Renal cortex interstitium (tissue), 15 donors: ENCODE measurements at places on chromosomes 1 and 21. TPM values are rescaled to one million over a fixed set of nuclear protein-coding genes. Genes with fewer than 3 reads are reported as not detected.

Gene KRTAP11-1
- polyA plus RNA-seq: not detected

Gene AQP10
- 0.09 TPM for polyA plus RNA-seq

Gene LIN28A
- 0.06 TPM for polyA plus RNA-seq

Gene CASZ1
- 18.4 TPM for polyA plus RNA-seq

Gene TRIM63
- 1.5 TPM for polyA plus RNA-seq

Gene CFAP74
- polyA plus RNA-seq: 0.96 TPM

Gene OR14K1
- polyA plus RNA-seq: not detected

Gene WDR4
- 12.6 TPM for polyA plus RNA-seq

DNA sequence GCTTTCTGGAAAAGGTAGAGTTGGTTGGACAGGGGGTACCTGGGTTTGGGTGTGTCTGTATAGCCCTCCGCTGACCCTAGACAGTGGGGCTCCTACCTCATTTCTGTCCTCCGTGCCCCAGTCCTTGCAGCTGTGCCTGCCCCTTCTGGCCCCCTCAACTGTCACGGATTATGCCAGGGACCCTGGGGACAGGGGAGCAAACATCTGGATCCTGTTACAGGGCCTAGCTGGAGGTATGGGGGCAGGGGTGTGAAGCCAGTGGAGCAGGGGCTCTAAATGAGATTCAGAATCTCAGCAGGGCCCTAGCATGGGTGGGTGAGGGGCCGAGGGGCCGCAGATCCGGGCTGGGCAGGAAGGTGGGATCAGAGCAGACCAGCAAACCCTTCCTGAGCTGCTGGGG, 81.0 kb downstream of the TAS1R2 start:
- DNase-seq: no peak

DNA sequence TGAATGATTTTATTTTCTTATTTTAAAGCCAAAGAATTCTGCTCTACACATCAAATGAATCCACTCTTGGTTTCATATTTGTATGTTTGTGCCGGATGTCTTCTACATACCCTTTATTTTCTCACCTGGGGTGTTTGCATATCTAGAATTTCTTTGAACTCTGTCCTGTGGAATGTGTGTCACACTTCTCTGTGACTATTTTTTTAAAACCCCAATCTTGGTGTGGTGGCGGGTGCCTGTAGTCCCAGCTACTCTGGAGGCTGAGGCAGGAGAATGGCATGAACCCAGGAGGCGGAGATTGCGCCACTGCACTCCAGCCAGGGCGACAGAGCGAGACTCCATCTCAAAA, 35.4 kb downstream of the CENPF start:
- no peak for DNase-seq

DNA sequence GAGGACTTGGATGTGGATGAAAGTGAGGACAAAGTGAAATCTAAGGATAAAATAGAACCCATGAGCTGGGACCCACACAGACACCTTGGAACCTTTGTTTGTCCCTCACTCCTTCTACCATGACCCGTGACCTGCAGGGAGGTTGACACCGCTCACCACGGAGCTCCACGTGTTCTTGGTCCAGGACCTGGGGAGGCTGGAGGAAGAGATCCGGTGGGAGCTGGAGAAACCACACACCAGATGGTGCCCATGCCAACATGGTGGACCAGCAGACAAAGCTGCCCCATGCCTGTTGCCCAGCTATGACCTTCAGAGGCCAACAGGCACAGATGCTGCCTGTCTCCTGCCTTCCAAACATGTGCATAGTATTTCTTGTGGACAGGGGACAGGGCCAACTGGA, 721.9 kb downstream of the PTPRU start:
- no peak for DNase-seq

GRCh38 chr21:30102871-30103270, 63.7 kb downstream of the CLDN17 start:
- no peak for DNase-seq

- no peak for DNase-seq
These were observed 24.6 kb downstream of the IER5 start for GRCh38 chr1:181113059-181113641.

- no peak for DNase-seq
These were observed 1293.9 kb downstream of the PLA2G4A start for GRCh38 chr1:188122646-188123045.

GRCh38 chr1:77036560-77036959, 169.3 kb downstream of the ST6GALNAC5 start:
- DNase-seq: no peak

- DNase-seq: no peak
These were observed 6.3 kb downstream of the SRSF11 start for GRCh38 chr1:70227439-70227838.

GRCh38 chr1:212656730-212657129, 42.9 kb downstream of the BATF3 start:
- DNase-seq: no peak

- no peak for DNase-seq
These were observed 37.1 kb upstream of the CAP1 start for GRCh38 chr1:40003156-40004093.

DNA sequence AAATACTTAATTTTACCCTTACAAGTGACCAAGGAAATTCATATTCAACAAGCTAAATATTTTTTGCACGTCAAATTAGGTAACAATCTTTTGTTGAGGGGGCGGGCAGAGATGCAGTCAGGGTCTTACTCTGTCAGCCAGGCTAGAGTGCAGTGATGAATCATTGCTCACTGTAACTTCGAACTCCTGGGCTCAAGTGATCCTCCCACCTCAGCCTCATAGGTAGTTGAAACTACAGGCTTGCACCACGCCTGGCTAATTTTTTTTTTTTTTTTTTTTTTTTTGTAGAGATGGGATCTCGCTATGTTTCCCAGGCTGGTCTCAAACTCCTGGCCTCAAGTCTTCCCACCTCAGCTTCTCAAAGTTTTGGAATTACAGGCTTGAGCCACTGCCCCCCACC, 26.5 kb downstream of the PHTF1 start:
- DNase-seq: no peak

- DNase-seq: no peak
These were observed at the start of gene ADGRB2 for GRCh38 chr1:31764312-31765040. Gene ADGRB2 (minus strand): TSS chr1:31764340. CDS start chr1:31757221, 7,119 bp downstream.
